Parietal lobe (tissue), 2 donors: ENCODE measurements at places on chromosomes 1 and 21. TPM values are rescaled to one million over a fixed set of nuclear protein-coding genes. Genes with fewer than 3 reads are reported as not detected.

Gene CNKSR1
- 7.2 TPM for total RNA-seq

Gene PTGER3
- total RNA-seq: 0.94 TPM

Gene KLF17
- total RNA-seq: not detected

Gene SMPDL3B
- not detected for total RNA-seq

Gene LPGAT1
- total RNA-seq: 102 TPM

Gene PLA2G2D
- total RNA-seq: not detected

Gene WNT3A
- total RNA-seq: not detected
